T-cell (primary cell): ENCODE measurements at places on chromosomes 4 and X. TPM values are rescaled to one million over a fixed set of nuclear protein-coding genes. Genes with fewer than 3 reads are reported as not detected.

TXK gene
- total RNA-seq = 70.1 TPM

DCX gene
- not detected for total RNA-seq

GRCh38 chrX:131607792-131608369, 64.0 kb downstream of the OR13H1 start:
- H3K4me1 ChIP-seq = no peaks in the 10 kb centered on the region
- no peak for DNase-seq
- H3K4me3 ChIP-seq = no peak overlapping the region
- H3K36me3 ChIP-seq = no peaks in the 10 kb centered on the region
- no peaks in the 10 kb centered on the region for H3K27me3 ChIP-seq

DNA sequence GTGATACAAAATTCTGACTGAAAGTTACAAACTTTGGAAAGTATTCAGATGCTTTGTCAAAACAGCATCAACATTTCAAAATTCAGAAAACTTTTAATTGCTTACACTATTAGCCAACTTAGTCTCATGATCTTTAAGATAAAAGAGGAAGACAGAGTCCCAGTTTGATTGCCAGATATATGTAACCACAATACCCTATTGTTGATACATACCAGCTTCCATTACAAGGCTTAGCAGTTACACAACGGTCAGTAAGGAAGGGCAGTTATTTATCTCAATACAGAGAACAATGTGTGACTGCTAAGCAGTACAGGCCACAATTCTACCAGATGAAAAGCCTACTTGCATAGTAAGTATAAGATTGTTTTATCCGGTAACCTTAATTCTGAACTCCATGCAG, 138.4 kb downstream of the SPANXN3 start:
- H3K4me3 ChIP-seq = no peak overlapping the region
- no peaks in the 10 kb centered on the region for H3K4me1 ChIP-seq
- no peaks in the 10 kb centered on the region for H3K27me3 ChIP-seq

- no peaks in the 10 kb centered on the region for H3K4me1 ChIP-seq
- no peak overlapping the region for H3K4me3 ChIP-seq
Measured at GRCh38 chr4:6855692-6856297, 53.8 kb upstream of the TBC1D14 start.

GRCh38 chr4:53920116-53920515, 144.3 kb downstream of the CHIC2 start:
- no peak overlapping the region for H3K27ac ChIP-seq
- no peak overlapping the region for H3K4me3 ChIP-seq
- no peaks in the 10 kb centered on the region for H3K36me3 ChIP-seq
- H3K27me3 ChIP-seq = peaks cover 4% of the 10 kb centered on the region
- H3K4me1 ChIP-seq = no peaks in the 10 kb centered on the region
- DNase-seq = no peak

DNA sequence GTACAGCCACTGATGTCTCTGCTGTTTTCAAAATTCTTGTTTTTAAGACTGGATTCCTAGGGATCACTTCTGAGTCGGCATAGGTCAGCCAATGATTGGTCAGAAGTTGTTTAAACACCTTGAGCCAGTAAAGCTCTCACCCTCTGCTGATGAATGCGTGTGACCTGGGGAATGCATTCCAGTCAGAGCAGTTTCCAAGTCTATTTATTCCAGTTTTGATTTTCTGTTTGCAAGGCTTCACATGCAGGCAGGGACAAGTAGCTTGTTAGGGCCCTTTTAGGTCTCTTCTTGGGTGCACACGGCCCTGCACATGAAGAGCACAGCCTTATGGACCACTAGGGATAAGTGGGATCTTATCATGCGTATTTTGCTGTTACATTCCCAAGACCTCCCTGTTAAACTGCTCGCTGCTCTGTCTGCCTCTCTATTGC, 47.0 kb downstream of the KLHL15 start:
- no peak overlapping the region for H3K4me3 ChIP-seq
- H3K27me3 ChIP-seq = no peaks in the 10 kb centered on the region
- no peak for DNase-seq

DNA sequence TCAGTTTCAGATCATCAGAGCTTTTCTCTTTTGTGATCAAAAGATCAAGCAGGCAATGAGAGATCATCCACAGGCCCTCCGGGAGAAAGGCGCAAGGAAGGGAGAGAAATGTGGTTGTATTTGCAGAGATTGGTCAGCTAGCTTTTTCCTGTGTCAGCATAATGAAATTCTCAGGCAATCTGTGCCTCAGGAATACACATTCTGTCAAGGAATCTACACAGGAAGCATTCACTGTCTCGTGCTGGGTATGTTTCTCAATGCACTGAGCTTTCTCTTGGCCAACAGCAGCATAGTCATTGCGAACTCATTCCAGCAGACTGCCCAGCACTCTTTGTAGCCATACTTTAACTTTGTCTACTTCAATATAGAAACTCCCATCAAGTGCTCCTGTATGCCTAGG, 413.7 kb downstream of the PPP3CA start:
- H3K27me3 ChIP-seq = no peaks in the 10 kb centered on the region
- DNase-seq = no peak
- no peaks in the 10 kb centered on the region for H3K36me3 ChIP-seq
- H3K4me1 ChIP-seq = no peaks in the 10 kb centered on the region

- no peak overlapping the region for H3K4me3 ChIP-seq
- H3K4me1 ChIP-seq = no peaks in the 10 kb centered on the region
- no peak for DNase-seq
- H3K27ac ChIP-seq = no peak overlapping the region
Measured at GRCh38 chr4:126458993-126459392, 1144.2 kb downstream of the FAT4 start.

GRCh38 chrX:9730752-9731151, 34.9 kb downstream of the GPR143 start:
- no peak overlapping the region for H3K27ac ChIP-seq
- H3K36me3 ChIP-seq = no peaks in the 10 kb centered on the region
- H3K27me3 ChIP-seq = no peaks in the 10 kb centered on the region
- no peak overlapping the region for H3K4me3 ChIP-seq

RASSF6 gene
- total RNA-seq = 0.25 TPM

CDS1 gene
- 0.48 TPM for total RNA-seq

FGF5 gene
- total RNA-seq = not detected

DNA sequence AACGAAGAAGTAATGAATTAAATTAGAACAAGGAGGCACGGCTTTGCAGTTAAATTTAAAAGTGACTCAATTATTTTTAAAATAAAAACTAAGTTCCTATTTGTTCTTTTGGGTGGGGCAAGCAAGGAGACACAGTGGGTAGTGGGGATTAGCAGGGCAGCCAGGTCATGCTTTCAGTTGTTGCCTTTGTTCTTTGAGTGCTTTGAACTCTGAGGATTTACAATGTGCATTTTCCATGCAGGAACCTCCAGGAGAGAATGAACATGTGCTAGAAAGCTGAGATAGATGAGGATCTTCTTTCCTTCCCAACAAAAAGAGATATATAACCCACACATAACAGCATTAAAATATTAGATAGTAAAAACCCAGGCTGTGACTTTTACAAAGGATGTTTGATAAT, 420.4 kb upstream of the CTSO start:
- no peaks in the 10 kb centered on the region for H3K4me1 ChIP-seq
- no peak overlapping the region for H3K4me3 ChIP-seq
- H3K27me3 ChIP-seq = no peaks in the 10 kb centered on the region
- no peaks in the 10 kb centered on the region for H3K36me3 ChIP-seq
- H3K27ac ChIP-seq = no peak overlapping the region

GRCh38 chr4:152094970-152095700, 334.3 kb upstream of the GATB start:
- H3K36me3 ChIP-seq = no peaks in the 10 kb centered on the region
- H3K4me1 ChIP-seq = peaks cover 50% of the 10 kb centered on the region
- H3K27me3 ChIP-seq = no peaks in the 10 kb centered on the region
- no peak overlapping the region for H3K4me3 ChIP-seq

DNA sequence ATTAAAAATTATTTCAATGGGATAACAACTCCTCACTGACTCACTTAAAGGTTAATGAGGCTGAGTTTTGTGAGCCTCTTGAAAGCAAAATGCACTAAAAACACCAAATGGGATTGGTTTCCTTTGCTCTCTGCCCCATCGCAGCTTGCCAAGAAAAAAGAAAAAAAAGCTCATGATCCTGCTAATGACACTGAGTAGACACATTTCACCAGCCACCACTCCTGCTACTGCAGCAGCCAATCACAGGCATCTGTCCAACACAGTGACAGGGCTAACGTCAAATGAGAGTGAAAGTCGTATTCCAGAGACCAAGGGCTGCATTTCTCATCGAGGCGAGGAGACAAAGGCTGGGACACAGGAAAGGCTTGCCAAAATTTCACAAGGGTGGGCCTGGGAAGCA, 5.2 kb downstream of the APBB2 start:
- no peaks in the 10 kb centered on the region for H3K36me3 ChIP-seq
- DNase-seq = no peak
- H3K27ac ChIP-seq = no peak overlapping the region
- H3K4me3 ChIP-seq = no peak overlapping the region
- H3K27me3 ChIP-seq = peaks cover 23% of the 10 kb centered on the region
- no peaks in the 10 kb centered on the region for H3K4me1 ChIP-seq
